Fibroblast of upper back skin (primary cell): ENCODE measurements at places on chromosomes 3 and 15.

- DNase-seq = no peak
These were observed 13.5 kb downstream of the PPP4R2 start for GRCh38 chr3:73010158-73010557.

DNA sequence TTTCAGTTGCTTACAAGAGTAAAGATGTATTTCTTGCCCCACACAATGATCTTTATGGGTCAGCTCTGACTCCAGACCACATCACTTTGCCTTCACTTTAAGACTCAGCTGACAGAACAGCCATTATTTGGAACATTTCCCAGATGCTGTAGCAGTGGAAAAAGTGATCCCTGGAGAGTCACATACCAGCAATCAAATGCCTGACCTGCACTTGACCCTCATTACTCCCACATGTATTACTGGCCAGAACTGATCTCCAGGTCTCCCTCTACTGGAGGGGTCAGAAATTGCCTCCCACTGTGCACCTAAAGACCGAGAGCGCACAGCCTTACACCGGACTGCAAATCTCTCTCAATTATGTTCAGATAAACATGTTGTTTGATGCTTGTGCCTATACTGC lies 88.6 kb upstream of the ZNF385D start:
- peak; percentile 95 for DNase-seq

GRCh38 chr15:25501828-25502446 lies 63.1 kb upstream of the UBE3A start:
- DNase-seq = peak; percentile 41

DNA sequence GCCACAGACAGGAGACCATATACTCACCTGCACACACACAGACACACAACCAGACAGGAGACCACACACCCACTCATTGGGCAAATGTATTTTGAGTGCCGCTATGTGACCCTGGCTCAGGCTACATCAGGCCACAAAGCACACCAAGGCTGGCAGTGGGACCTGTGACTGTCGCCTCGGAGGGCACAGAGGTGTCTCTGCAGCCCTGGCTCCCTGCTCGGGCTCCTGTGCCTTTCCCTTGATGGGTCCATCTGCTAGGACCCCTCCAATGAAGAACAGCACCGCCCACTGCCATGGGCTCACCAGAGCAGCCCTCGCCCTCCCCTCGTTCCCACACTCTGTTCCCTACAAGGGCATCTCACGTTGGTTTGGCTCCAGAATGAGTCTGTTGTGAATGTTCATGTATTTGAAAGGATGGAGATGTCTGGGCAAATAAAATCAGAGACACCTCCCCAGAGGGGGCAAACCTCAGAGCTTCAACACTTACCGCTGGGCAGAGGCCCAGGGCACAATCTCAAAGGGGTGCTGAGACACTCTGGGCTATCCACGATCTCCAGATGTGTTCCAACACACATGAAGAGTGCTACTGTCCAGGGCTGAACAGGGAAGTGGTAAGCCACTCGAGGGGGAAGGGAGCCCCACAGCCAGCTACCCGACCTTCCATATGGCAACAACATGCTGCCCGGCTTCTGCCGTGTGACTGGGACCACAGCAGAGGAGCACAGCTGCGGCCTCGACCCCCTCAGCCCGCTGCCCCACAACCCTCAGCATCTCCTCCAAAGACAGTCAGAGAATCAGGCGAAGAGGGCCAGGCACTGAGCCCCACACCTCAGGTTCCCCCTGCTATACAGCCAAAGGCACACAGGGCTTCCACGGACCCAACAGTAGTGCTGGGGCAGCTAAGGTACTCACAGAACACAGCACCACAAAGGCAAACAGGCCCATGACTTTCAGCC lies 74.9 kb downstream of the OCA2 start:
- no peak for DNase-seq

- DNase-seq = no peak
These were observed 20.2 kb downstream of the TLE3 start for GRCh38 chr15:70077188-70078147.

DNA sequence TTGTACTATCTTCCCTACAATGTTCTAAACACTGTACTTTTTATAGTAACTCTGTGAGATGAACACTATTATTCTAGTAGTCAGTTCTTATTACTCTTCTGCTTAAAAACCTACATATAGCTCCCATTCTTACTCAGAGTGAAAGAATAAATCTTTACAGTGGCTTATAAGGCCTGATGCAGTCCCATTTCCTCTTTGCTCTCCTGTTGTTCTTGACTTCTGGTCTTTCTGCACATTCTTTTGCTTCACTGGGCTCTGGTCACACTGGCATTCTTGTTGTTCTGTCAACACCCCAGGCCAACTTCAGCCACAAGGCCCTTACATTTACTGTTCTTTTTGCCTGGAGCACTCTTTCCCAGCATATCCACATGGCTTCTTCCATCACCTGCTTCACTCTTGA lies 58.2 kb upstream of the TP63 start:
- DNase-seq = no peak

DNA sequence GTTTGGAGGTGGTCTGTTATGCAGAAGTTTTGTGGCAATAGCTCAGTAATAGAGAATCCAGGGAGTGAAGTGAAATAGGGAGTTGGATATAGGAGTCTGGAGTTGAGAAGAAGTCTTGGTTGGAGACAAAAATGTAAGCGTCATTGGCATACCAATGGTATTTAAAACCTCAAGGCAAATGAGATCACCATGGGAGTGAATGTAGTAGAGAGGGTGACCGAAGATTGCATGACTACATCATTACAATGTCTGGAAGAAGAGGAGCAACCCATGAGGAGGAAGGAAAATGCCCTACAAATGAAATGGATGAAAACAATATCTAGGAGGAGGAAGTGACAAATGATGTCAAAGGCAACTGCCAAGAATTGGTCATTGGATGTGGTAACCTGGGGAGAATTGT lies 54.4 kb downstream of the CNTN4 start:
- DNase-seq = no peak

DNA sequence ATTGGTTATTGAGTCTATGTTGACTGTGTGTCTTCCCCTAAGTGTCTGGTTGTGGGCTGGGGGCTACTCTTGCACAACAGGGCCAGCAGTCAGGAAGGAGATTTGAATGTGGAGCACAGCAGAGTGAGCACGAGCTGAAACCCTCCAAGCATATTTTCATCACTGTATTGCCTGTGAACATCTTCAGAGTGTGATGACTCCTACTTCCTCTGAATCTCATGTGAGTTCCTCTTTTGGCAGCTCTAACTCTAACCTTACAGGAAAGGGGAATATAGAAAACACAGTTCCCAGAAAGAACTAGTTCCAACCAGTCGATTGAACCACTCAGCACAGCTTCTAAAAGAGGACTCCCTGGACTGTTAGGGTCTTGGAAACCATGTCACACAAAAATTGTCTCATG lies 211.6 kb downstream of the RAP2B start:
- peak; percentile 27 for DNase-seq

- peak; percentile 40 for DNase-seq
These were observed 27.0 kb upstream of the CAPN3 start for GRCh38 chr15:42332331-42332730.

DNA sequence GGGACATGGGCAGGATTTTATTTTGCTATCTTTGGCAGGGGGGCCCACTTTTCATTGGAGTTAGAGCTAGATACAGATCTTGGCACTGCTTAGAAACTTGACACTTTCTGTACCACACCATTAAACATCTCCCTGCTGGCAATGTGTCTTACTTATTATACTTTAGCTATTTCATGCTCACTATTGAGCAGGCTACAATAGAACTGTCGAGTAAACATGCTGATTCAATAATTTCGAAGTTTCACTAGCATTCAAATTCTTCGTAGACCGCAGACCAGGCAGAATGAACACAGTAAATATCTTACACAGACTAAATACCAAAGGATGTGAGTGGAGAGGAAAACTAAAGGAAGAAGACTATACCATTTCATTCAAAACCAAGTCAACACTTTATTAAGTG lies 180.8 kb downstream of the UNC13C start:
- DNase-seq = no peak

DNA sequence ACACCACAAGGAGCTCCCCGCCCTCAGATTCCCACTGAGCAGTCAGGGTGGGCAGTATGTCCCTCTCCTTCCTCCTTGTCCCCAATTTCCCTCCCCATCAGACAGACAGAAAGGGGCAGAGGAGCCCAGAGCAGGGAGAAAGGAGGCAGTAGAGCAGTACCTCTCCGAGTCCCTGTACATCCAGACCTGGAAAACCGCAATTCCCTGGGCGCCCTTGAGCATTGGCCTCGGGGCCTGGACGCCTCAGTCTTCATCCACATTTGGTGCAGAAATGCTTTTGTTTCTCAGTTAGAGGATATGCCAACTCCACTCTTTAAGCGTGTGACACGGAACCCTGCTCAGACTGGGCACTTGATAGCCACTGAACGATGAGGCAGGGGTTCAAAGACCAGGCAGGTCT lies 5.9 kb downstream of the ISG20 start:
- DNase-seq = no peak

- peak; percentile 29 for DNase-seq
These were observed 5.3 kb downstream of the TM4SF4 start for GRCh38 chr3:149479621-149480325.

- no peak for DNase-seq
These were observed 90.7 kb downstream of the HHLA2 start for GRCh38 chr3:108387063-108387462.

DNA sequence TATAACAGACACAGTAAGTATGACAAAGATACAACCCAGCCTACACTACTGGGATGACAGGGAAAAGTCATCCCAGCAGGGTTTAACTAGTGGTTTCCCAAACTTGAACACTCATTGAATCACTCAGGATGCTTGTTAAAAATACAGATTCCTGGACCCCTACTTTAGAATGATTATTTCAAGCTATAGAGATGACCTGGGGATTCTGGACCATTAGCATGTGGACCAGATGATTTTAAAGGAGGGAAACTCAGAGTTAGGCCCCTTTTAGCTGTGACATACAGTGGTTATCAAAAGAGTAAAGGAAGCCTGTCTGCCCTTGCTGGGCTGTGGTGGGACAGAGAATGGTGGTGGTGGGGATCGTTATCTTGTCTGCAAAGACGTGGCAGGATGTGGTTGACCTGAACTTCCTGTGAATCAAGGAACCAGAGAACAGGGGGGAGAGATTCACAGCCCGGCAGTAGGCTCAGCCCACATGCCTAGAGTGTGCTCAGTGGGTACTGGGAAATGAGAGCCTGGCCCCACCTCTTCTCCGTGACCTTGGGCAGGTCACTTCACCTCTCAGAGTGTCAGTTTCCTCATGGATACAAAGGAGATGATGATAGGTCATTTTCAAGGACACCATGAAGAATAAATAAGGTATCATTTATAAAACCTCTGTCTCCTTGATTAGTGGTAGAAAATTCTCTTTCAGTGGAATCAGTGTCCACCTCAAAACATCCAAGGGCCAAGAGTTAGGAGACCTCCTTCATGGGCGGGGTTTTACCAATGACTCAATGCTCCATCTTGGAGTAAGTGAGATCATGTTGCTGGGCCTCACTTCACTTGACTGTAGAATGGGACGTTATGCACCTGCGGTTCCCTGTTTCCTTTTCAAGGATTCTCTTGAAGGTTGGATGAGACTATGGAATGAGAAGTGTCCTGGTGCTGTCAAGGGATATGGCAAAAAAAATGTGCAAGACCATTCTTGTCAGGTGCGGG lies 306.5 kb downstream of the RPLP1 start:
- DNase-seq = peak; percentile 58

DNA sequence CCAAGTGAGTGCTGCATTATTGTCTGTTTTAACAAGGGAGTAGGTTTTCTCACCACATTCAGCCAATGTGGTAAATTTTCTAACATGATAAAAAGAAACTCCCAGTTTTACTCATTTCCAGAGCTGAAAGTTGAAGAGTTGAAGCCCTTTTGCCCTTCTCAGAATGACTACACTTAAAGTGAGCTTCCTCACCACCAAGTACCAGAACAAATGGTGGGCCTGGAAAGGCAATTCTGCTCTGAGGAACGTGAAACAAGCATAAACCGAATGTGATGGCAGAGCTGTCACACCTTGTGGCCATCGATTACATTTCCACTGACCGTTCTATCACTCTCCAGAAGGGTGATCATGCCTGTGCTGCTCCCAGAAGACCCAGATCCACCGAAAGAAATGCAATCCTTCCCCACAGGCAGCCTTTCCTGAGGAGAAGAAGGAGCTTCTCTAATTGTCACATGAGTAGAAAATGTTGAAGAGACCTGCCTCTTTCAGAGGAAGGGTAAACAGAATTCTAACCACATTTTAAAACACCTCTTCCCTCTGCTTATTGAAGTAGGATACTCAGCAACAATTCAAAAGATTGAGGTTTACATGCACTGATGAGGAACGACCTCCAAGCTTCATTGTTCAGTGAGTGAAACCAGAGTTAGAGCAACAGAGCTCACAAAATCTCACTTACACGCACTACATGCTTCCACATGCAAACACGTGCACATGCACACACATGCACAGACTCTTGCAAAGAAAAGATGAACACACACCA lies 21.4 kb upstream of the CCR9 start:
- no peak for DNase-seq

GRCh38 chr3:134473868-134474546 lies 11.8 kb downstream of the ANAPC13 start:
- DNase-seq = peak; percentile 87

GRCh38 chr15:38474155-38474757 lies 20.3 kb downstream of the FAM98B start:
- DNase-seq = peak; percentile 72

DNA sequence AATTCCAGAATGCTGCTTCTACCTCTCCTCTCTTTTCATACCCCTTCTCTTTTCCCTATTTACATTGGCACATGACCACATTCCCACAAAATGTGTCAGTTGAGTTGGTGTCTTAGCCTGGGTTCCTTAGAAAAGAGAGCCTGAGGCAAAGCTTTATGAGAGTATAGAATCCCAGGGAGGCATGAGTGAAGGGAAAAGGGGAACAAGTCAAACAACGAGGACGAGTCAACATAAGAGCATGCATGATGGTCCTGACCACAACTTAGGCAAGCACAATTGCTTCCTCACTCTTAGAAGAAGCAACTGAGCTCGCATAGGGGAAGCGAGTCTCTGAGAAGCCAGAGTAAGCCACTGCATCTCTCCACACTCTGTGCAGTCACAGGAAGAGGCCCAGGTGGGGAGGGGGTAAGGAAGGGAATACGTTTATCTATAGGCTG lies 15.4 kb upstream of the ZNF774 start:
- DNase-seq = peak; percentile 82
